ENCODE measurements at places on chromosomes 16 and 17.

GRCh38 chr17:38584350-38584925 is 21.3 kb downstream of the SRCIN1 start:
- DNase-seq = peak; percentile 71

DNA sequence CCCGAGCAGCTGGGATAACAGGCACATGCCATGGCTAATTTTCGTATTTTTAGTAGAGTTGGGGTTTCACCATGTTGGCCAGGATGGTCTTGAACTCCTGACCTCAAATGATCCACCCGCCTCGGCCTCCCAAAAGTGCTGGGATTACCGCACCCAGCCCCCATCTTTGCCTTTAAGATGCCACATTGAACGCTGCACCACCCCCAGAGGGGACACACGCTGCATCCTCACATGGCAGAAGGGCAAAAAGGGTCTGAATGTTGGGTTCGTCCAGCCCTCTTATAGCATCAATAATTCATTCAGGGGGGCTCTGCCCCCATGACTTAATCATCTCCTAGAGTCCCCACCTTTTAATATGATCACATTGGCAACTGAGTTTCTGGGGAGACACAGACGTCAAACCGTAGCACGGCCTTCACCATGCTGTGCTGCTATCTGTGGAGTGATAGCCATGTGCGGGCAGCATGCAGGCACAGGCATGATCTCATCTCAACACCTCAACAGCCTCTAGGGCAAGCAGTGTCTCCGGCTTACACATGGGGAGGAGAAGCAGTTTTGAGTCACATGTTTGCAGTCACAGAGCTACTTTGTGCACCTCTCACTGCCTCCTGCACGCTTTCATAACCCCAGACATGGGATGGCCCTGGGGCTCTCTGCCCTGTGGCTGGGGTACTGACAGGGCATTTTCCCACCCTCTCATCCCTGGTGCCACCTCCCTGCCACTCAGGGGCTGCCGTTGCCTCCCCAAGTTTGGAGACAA is 30.0 kb downstream of the IL21R start:
- DNase-seq = no peak

DNA sequence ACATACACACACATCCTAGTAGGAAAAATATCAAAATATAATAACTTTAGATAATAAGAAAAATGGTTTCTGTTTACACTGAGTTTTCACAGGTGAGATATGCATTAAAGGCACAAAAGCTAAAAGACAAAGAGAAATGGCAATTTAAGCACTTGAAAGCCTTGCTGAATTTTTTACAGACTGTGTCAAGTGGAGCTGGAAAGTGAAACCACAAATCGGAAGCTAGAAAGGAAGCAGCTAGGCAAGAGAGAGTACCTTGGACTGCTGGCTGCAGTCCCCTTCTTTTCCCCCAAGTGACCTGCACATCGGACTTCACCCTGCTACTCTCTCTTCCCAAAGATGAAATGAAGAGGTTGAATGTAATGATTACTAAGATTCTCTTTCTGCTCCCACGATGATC is 135.1 kb downstream of the CDH13 start:
- no peak for DNase-seq

DNA sequence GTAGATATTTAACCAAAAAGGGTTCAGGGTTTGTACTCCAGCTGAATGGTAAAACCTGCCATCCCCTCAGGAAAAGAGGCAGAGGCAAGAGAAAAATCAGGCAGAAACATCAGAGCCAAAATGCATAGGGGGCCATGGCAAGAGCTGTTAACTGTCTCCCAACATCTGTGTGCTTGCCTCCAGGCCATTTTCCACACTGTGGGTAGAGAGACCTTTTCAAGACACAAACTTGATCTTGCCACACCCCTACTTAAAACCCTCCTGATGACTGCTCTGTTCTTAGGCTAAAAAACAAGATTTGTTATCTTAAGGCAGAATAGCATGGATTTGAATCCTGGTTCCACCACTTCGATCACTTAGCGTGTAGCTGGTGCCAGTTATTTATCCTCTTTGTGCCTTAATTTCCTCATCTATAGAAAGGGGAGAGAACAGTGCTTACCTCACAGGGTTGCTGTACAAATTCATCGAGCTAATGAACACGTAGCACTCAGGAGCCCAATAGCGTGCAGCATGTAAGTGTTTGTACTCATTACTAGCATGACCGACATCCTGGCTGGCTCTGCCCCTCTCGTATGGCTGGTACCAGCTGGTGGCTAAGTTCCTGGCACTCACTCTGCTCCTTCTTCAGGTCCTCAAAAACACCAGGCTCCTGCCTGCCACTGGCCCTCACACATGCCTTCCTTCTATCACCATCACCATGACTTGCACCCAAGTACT is 25.8 kb downstream of the STAT3 start:
- no peak for DNase-seq

- no peak for DNase-seq
Measured at GRCh38 chr17:9533441-9533840, 42.2 kb downstream of the STX8 start.
